ENCODE measurements at places on chromosomes 12 and 14.

- DNase-seq, result peak; percentile 94
These were observed 54.7 kb upstream of the OTOGL start for GRCh38 chr12:80044694-80045046.

DNA sequence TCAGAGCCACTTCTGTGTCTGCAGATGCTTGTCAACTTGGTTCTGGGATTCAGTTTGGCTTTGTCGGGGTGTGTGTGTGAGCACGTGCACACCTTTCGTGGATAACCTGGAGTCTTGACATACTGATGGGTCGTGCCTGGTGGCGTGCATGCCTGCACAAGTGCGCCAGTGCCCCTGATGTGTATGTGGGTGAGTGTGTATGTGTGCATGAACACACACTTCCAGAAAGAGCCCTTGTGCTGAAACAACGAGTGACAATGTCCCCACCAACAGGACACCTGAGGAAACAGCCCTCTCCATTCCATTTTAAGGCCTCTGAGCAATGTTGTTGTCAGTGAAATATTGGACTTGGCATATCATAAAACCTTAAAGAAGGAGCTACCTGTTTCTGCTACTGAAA, 53.9 kb downstream of the SMUG1 start:
- DNase-seq, result no peak

GRCh38 chr12:78645956-78646355, 218.6 kb upstream of the SYT1 start:
- peak; percentile 8 for DNase-seq

GRCh38 chr12:79662046-79662811, 28.5 kb downstream of the PAWR start:
- DNase-seq, result no peak

- no peak for DNase-seq
These were observed 15.0 kb downstream of the AQP6 start for GRCh38 chr12:49987625-49988303.

- DNase-seq, result no peak
These were observed 52.8 kb downstream of the PPFIBP1 start for GRCh38 chr12:27576667-27577347.

DNA sequence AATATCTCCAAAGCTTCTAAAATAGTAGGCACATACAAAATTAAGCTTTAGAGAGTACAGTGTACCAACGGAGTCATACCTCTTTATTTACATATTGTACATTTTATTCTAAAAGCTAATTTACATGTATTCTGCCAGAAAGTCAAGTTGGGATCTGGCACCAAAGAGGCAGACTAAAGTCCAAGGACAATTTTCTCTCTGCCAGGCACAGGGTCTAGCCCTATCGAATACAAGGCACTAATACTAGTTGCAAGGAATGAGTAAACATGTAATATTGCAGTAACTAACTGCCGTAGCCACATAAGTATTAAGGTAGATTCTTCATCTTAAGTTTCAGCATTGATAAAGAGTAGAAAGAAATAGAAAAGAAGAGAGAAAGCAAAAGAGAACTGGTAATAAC, 93.9 kb downstream of the RPS6KA5 start:
- no peak for DNase-seq

- DNase-seq, result peak; percentile 96
These were observed 54.5 kb upstream of the MAX start for GRCh38 chr14:65156568-65157366.

GRCh38 chr12:126424696-126425095, 1359.5 kb downstream of the AACS start:
- DNase-seq, result no peak

DNA sequence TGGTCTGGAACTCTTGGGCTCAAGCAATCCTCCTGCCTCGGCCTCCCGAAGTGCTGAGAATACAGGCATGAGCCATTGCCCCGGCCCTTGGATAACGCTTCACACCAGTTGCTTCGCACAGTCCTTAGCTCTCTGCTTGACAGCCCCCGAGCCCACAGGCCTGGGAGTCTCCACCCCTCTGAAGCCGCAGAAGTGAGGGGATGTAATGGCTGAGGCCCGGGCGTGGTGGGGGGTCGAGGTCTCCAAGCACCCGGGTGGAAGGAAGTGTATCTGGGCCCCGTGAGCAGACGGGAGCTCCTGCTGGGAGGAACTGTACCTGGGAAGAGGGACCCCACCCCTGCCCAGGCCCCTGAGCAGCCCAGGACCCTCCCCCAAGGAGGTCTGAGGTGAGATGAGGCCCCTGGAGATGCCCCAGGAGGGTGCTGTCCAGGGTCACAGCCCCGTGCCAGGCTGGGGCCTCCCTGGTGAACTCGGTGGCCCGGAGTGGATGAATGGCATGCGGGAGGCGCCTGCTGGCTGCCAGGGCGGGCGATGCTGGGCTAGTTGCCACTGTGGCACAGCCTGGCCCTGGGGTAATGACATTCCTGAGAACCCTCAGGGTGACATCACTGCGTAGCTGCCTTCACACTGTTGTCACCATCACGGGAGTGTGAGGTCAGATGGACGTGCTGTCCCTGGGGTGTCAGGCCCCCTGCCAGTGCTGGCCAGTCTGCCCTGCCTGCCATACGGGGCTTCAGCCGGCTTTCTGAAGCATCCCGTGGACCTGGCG, 48.9 kb downstream of the KIF26A start:
- no peak for DNase-seq

- no peak for DNase-seq
These were observed 1.0 kb upstream of the RIC8B start for GRCh38 chr12:106773286-106774004.

DNA sequence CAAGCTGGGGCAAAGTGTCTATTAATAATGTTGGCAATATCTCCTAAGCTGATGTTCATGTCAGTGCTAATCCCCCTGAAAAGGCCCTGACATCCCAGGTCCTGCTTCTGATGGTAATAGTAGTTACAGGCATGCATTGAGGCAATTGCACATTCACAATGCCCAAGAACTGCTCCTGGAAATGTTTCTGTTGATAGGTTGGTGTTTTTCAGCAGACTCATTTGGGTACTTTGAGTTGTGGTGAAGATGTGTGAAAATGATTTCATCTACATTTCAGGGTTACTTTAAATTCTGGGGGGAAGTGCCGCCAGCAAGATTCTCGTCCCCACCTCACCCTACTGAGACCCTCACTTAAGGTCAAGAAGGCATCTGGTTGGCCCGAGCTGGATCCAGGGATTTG, 92.9 kb downstream of the BBS10 start:
- DNase-seq, result no peak

DNA sequence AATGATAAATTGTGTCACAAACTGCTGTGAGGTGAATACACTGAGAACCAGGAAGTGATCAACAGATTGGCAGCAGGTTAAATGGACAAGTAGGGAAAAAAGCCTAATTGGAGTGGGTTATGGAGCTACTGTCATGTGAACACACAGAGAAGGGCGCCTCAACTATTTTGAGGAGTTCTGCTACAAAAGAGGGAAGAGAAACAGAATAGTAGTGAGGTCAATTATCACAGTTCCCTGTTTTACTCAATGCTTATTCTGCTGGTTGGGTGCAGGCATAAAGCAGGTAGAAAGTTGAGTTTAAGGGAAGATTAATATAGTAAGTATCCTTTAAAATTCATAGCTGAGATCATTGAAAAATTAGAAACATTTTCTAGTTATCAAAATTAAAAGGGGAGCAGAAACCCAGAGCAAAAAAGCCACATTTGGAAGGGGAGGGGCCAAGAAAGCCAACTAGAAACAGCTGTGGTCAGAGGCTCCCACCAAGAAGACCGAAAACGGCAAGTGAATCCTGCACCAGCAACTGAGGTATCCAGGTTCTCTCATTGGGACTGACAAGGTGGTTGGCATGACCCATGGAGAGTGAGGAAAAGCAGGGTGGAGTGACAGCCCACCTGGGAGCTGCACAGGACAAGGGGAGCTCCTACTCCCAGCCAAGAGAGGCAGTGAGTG, 105.7 kb downstream of the ZC3H14 start:
- no peak for DNase-seq

GRCh38 chr12:10031771-10032175, 1.3 kb downstream of the CLEC9A start:
- DNase-seq, result peak; percentile 38

- no peak for DNase-seq
These were observed 56.5 kb upstream of the BCAT1 start for GRCh38 chr12:25005376-25005775.

GRCh38 chr12:53190108-53190729, 9.5 kb upstream of the CSAD start:
- peak; percentile 70 for DNase-seq

- no peak for DNase-seq
These were observed 21.1 kb downstream of the ENTPD5 start for GRCh38 chr14:73997944-73998447.

GRCh38 chr12:1593174-1594005, 991 bp downstream of the FBXL14 start:
- no peak for DNase-seq
